NCI-H1417 (cell line): ENCODE measurements at places on chromosomes 4 and X.

DNA sequence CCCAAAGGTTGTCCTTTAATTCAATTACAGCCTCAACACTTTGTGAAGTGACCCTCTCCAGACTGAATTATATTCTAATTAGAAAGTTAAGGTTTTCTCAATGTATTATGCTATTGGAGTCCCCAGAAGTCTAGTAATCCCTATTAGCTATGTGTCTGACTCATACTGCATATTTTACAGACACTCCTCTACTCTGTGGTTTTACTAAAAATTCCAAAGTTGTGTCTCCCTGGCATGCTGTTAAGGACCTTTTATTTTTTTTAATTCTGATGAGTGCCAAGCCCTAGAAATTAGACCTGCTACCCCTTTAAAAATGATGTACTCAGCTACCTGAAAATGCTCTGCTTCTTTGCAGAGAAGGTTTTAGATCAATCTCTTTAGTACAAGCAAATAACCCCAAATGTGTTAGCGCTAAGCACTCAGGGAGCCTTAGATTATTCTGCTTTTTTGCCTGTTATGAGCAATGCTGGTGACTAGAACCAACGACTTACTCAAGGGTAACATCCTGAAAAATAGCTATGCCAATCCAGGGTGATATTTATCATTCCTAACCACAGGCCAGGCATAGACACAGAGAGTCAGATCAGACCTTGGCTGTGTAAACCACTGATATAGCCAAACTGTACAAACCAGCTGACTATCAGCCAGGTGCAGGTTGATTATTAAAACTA, 26.1 kb upstream of the CXCL13 start:
- DNase-seq = no peak

DNA sequence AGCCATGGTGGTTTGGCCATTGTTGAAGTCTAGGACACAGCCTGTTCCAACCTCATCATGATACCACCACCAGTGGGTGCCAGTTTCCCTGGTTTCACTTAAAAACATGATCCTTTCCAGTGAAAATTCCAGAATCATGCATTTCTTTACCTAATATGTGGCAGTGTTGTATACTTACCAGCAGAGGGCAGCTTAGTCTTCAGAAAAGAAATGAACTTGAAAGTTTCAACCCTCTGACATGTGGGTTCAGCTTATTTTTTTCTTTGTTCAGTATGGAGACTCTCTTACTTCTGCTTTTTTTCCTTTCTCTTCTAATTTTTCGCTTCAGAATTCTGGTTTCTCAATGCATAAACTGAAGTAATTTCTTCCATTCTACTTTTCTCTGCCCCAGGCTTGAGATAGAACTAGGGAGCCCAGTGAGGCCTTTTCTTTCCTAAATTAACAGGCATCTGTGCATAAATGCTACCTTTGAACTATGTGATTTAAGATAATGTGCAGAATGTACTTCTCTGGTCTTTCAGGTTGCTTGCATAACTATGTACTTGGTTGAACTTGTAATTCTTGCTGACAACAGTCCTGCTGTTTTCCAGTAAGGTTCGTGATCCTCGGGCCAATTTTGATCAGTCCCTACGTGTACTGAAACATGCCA, 10.7 kb downstream of the LIAS start:
- DNase-seq = peak; percentile 29

GRCh38 chr4:33296876-33297455, 2576.8 kb downstream of the PCDH7 start:
- peak; percentile 72 for DNase-seq

GRCh38 chr4:3375688-3376087, 66.1 kb upstream of the HGFAC start:
- peak; percentile 48 for DNase-seq

DNA sequence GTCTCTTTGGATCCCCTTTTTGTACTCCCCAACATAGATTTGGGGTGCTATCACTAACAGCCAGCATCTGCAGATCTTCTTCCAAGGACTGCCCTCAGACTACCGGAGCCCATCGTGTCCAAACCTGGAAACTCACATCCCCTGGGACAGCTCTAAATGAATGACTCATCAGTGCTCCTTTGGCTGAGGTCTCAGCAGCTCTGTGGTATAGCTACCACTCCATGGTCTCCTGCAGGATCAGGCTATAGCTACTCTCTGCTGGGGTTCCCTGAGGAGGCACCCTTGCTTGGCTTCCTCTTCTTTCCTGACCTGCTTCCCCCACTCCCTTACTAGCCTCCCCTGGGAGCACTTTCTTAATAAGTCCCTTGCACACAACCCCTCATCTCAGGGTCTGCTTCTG, 97.5 kb upstream of the PRPS2 start:
- no peak for DNase-seq

DNA sequence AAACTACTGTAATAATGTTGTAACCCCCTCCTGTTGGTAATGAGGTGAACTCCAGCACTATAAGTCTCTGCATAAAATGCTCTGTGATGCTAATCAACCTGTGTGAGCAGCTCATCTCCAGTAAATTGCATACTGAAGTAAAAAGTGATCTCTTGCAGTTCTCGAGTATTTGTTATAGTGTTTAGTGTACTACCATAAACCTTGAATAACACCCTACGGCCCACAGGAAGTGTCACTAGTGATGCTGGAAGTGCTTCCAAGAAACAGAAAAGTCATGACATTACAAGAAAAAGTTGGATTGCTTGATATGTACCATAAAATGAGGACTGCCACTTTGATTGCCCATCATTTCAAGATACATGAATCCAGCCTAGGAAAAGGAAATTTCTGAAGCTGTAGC, 39.0 kb downstream of the IL15 start:
- no peak for DNase-seq

- DNase-seq = no peak
Observed at GRCh38 chr4:110073053-110073845, 125.2 kb downstream of the ELOVL6 start.

DNA sequence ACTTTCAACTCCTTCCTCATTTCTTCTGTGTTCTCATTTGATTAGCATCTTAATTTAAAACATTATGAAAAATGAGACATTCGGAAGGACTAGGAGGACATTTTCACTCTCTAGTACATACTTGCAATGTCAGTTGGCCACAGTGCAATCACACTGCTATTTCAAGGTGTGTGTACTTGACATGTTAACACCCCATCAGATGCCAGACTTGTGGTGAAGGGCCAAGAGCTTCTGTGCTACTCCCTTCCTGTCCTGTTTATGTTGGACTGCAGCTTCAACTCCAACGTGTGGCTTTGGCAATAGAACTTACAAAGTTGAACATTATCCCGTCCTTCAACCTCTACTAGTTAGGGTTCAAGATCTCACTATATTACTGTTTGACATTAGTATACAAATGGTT, 221.0 kb downstream of the PALLD start:
- no peak for DNase-seq

GRCh38 chrX:151854726-151855495, 57.8 kb upstream of the MAGEA4 start:
- DNase-seq = no peak

DNA sequence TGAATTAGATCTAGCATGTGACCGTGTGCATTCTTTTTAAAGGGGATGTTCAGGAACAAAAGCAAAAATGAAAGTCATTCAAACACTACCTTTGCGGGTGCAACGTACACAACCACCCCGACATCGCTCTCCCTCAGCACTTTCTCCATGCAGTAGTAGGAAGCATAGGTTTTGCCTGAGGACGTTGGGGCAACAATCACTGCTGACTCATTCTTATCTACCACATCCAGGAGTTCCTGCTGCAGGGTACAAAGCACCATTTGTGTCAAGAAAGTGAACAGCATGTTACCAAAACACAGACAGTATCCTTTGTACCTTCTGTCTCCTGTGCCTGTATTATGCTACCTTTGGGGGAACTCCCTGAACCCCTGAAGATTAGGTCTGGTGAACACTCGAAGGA, 58.6 kb downstream of the DDX60L start:
- no peak for DNase-seq

- peak; percentile 66 for DNase-seq
Observed at GRCh38 chr4:6674500-6675149, 19.1 kb upstream of the S100P start.

DNA sequence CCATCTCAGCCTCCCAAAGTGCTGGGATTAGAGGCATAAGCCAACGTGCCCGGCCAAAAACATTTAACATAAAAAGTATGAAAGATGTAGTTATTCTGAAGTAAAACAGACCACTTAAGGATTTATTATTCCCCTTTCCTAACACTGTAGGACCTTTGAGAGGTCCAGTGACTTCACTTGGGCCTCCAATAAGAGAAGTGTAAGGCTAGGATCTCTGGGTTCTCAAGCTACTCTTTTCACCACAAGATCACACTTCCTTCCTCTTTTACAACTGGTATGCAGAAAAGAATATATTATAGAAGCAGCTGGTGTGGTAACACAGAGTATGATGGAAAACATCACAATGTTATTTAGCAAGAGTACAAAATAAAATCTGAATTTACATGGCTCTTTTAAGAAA, 30.2 kb upstream of the CCNG2 start:
- no peak for DNase-seq

DNA sequence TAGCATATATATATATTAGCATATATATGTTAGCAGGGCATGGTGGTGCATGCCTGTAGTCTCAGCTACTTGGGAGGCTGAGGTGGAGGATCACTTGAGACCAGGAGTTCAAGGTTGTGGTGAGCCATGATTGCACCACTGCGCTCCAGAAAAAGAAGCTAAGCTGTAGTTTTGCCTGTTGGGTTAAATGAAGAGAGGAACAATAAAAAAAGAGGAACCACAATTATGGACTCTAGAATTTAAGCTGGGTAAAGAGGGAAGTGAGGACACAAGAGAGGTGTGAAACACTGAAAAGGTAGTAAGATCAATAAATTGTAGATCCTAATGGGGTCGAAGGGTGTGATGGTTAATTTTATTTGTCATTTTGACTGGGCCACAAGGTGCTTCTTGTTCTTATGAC, 40.5 kb upstream of the HSD17B10 start:
- DNase-seq = no peak

GRCh38 chrX:153688911-153689590, 1.3 kb downstream of the SLC6A8 start:
- DNase-seq = no peak

DNA sequence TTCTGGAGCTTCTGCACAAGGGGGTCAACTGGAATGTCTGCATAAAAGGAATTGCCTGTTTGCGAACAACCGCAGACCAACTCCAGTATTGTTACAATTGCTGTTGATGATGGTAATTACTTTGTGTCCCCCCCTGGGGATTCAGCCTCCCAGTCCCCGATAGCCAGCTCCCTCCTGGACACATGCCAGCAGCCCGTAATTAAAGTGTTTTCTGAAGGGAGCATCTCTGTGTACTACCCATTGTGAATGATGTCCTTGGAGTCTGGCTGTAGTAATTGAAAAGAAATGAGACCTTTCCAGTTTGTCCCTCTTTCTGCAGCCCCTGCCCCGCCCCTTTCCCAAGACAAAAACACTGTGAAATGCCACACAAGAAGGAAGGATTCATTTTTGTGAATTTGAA, 377.1 kb upstream of the LCORL start:
- DNase-seq = peak; percentile 97

GRCh38 chrX:2548711-2549423, 48.1 kb upstream of the DHRSX start:
- DNase-seq = no peak

- DNase-seq = peak; percentile 89
Observed at GRCh38 chrX:16869393-16870094, 618 bp downstream of the RBBP7 start.

DNA sequence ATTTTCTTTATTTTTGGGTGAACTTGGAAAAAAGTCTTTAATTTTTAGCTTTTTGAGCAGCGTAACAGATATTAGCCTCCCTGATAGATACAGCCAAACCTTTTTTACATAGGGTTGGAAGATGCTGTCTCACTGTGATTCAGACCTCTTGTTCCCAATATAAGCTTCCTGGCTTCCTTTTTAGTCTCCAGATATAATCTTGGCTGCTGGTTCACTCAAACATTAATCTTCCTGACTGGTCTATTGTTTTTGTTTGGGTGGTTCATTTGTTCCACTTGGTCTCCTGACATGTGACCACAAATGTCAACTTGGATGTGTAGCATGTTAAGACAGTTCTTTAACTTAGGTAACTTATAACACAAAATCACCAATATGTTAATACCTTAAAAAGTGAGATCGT, 23.0 kb downstream of the RPA4 start:
- DNase-seq = peak; percentile 10

DNA sequence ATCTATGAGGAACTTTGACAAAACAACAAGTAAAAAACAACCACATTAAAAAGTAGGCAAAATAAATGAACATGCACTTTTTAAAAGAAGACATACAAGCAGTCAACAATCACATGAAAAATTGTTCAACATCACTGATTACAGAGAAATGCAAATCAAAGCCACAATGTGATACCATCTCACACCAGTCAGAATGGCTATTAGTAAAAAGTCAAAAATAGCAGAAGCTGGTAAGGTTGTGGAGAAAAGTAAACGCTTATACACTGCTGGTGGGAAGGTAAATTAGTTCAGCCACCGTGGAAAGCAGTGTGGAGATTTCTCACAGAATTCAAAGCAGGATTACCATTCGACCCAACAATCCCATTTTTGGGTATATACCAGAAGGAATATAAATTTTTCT, 17.0 kb upstream of the LNX1 start:
- DNase-seq = no peak

GRCh38 chrX:71616672-71617529, 1.4 kb downstream of the CXCR3 start:
- no peak for DNase-seq

- DNase-seq = no peak
Observed at GRCh38 chr4:72471816-72472215, 97.2 kb downstream of the ADAMTS3 start.

DNA sequence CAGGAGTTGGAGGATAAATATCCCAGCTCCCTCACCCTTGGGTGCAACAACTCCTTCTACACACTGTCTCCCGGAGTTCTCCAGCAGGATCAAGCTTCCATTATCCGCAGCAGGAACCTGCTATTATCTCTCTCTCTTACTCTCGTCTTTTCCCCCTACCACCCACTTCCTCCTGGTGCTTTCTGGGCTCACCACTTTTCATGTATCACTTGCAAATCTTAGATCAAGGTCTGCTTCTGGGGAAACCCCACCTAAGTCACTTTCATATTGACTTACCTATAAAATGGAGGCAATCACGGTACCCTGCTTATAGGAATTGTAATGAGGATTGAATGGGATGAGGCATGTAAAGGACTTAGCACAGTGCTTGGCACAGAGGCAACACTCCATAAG, 589.5 kb downstream of the BCOR start:
- no peak for DNase-seq

DNA sequence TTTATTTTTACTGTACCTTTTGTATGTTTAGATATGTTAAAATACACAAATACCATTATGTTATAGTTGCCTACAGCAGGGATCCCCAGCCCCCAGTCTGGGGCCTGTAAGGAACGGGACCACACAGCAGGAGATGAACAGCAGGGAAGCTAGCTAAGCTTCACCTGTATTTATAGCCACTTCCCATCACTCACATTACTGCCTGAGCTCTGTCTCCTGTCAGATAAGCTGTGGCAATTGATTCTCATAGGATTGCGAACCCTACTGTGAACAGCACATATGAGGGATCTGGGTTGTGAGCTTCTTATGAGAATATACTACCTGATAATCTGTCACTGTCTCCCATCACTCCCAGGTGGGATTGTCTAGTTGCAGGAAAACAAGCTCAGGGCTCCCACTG, 73.9 kb downstream of the BMPR1B start:
- DNase-seq = peak; percentile 45

- no peak for DNase-seq
Observed at GRCh38 chr4:139524062-139524631, 31.9 kb downstream of the SETD7 start.

GRCh38 chrX:45233531-45233930, 32.9 kb upstream of the DIPK2B start:
- no peak for DNase-seq
